EH (cell line): ENCODE measurements at places on chromosomes 2 and 18.

GRCh38 chr2:138147796-138148195 lies 183.5 kb downstream of the HNMT start:
- no peak for DNase-seq

GRCh38 chr2:229132236-229132635 lies 138.9 kb downstream of the PID1 start:
- no peak for DNase-seq

- DNase-seq: no peak
Observed at GRCh38 chr18:35739778-35740177, 158.2 kb downstream of the GALNT1 start.

GRCh38 chr2:231706731-231707624 lies 1.3 kb upstream of the PTMA start:
- DNase-seq: peak; percentile 98

GRCh38 chr2:103656558-103656957 lies 894.7 kb downstream of the TMEM182 start:
- no peak for DNase-seq

GRCh38 chr2:214130114-214130513 lies 280.7 kb upstream of the VWC2L start:
- no peak for DNase-seq

DNA sequence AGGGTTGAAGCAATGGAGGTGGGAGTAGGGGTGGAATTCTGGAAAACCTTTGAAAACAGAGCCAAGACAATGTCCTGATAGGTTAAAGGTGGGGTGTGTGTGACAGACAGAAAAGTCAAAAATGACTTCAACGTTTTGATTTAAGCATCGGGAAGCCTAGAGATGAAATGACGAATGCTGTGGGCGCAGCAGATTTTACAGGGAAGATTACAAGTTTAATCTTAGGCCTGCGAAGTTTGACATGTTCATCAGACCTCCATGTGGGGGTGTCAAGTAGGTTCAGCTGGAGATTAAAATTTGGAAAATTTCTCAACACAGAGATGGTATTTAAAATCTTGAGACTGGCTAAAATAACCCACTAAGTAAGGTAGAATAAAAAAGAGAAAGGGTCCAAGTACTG lies 453.3 kb downstream of the TXNL1 start:
- no peak for DNase-seq

- DNase-seq: no peak
Observed at GRCh38 chr2:126368758-126369157, 287.2 kb upstream of the GYPC start.

DNA sequence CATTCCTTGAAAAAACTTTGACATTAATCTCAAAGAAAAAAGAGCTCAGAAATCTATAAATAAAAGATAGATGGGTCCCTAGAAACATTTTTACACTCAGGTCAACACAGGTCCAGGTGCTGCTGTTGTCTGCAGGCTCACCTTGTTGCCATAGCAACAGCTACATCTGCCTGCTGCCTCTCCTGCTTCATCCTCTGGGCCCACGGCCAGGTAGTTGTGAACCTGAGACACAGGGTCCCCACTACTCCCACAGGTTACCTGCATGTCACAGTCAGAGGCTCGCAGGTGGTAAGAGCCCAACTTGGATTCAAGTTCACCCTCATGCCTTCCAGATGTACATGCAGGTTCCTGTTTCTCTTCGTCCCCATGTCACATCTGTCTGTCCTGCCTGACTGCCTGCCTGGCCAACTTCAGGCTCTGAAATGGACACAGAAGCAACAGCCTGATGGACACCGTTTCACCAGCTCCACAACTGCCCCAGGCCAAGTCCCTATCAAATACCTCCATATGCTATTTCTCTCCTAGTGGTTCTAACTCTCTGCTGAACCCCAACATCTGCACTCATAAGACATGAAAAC lies 88.3 kb upstream of the SALL3 start:
- DNase-seq: no peak

DNA sequence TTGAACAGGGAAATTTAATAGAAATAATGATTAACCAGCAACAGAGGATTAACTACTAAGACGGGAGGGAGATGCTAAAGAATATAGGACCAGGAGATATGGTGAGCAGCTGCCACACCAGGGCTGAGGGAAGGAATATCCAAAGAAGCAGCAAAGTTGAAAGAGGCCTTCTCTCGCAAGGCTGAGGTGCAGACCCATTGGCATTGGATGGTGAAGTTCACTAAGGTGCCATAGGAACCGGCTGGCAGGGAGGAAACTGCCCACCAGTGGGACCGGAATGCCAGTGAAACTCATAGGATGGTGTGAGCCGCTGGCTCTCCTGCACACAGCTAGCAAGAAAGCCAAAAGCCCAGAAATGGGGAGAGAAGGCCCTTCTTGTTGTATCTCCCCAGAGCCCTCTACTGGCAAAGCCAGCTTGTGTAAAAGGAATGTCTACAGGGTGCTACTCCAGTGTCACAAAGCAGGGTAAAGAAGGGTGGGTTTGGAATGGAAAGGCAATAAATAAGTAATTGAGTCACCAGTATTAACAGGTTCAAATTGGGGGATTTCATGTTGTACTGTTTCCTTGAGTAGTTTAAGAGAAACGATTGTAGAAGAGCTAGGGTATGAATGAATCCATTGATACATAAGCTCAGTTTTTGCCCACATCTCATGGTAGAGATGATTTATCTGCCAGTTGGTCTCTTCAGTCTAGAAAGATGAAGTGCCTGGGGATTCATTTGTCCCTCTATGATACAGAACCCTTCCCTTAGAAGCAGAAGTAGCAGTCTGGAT lies 36.0 kb downstream of the FARP2 start:
- peak; percentile 75 for DNase-seq

- DNase-seq: no peak
Observed at GRCh38 chr18:64032312-64032711, 62.4 kb downstream of the SERPINB8 start.

DNA sequence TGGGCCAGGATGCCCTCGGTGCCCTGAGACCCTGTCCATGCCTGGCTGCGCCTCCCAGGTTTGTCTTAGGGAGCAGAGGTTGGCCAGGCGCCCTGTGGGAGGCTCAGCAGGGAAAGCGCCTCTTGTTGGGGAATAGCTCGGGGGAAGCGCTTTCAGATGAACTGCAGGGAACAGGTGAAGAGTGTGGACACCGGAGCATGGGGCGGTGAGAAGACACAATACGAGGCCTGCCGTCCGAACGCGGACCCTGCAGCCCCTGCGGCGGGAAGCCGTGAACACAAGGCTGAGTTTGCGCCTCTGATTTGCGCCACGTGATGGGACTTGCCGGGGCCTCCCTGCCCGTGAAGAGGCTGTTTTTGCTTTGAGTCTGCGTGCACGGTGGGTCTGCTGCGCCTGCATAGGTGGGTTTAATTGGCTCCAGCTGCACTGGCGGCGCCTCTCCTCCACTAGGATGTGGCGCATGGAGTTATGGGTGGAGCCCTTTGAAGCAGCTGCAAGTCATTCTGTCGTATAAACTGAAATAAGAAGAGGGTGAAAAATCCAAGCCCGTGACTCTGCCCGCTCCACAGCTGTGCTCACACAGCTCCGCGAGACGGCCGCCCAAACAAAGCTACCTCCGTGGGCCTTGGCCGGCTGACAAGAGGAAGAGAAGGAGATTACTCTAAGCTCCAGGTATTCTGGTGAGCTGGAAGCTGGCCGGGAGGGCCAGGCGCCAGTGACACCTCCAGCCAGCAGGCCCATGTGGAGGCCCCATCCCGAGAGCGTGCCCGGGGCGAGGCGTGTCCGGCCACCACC lies 103.5 kb upstream of the CTDP1 start:
- peak; percentile 49 for DNase-seq

GRCh38 chr2:172374318-172375240 lies 52.8 kb upstream of the ITGA6 start:
- DNase-seq: no peak

DNA sequence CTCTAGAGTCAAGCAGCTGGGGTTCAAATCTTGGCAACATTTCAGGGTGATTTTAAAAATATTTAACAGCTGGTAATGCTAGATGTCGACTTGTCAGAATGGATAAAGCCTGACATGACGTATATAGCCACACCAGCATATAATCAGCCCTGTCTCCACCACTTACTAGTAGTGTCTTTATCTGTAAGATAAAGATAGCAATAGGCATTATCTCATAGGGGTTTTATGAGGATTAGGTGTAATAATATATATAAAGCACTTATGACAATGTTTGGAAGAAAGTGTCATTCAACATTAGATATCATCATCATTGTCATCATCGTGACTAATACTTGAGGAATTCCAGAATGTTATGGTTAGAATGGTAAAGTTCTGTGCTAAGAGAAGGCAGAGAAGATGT lies 369.0 kb upstream of the CWC22 start:
- peak; percentile 19 for DNase-seq

DNA sequence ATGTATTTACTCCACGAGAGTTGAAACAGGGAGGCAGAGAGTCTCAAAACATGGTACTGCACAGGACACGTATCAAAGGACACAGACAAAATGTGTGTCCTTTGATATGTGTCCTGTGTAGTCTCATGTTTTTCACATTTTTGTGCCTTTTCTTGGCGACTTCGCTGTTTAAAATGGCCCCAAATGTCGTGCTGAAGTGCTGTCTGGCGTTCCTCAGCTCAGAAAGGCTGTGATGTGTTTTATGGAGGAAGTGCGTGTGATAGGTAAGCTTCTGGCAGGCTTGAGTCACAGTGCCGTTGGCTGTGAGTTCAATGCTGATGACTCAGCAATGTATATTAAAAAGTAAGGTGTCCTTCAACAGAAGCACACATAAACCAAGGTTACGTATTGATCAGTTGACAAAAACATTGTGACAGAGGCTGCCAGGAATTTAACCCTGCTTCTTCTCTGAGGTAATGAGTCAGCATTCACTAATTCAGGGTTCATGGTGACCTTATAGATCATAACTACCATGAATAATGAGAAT lies 78.2 kb downstream of the DYSF start:
- DNase-seq: peak; percentile 46

DNA sequence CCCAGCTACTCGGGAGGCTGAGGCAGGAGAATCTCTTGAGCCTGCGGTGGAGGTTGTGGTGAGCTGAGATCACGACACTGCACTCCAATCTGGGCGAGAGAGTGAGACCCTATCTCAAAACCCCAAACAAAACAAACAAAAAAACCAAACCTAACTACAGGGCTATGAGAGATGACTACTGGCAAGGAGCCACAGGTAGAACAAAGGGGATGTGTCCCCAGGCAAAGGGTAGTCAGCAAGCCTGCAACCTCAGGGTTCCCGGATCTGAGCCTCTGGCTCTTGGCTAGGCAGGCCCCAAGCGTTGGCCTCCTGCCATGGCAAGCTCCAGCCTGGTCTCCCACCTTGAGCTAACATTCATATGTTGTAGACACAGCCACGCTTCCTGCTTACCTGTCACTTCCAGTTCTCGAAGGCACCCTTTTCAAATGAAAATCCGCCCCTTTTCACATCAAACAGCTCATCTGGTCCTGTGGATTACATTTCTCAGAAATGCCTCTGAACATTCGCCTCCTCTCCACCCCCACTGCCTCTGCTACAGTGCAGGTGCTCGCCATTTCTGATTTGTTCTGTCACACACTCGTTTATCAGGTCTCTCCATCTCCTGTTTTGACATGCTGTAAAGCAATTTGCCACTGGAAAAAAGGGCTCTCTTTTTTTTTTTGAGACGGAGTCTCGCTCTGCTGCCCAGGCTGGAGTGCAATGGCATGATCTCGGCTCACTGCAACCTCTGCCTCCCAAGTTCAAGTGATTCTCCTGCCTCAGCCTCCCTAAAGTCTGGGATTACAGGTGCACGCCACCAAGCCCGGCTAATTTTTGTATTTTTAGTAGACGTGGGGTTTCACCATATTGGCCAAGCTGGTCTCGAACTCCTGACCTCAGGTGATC lies 13.1 kb upstream of the ACTR3 start:
- no peak for DNase-seq

DNA sequence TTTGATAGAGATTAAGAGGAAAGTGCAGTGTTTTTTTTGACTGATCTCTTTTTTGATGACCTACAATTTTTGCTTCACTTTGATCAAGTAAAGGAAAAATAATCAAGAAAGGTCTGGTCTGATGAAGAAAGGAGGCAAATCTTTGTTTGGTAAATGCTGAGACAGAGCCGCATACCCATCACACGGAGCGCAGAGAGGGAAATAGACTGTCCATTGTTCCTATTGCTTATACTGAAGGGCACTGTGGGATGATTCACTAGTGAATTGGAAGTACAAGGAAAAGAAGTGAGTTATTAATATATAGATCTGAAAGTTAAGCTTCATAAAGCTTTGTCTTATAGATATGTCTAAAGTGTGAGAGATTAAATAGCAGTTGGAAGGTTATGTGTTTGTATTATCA lies 455.1 kb downstream of the PLCL1 start:
- no peak for DNase-seq

GRCh38 chr2:62109554-62109953 lies 86.4 kb upstream of the B3GNT2 start:
- DNase-seq: no peak

- DNase-seq: peak; percentile 38
Observed at GRCh38 chr2:173997269-173997668, 32.1 kb upstream of the SP3 start.

- peak; percentile 63 for DNase-seq
Observed at GRCh38 chr2:198660501-198660900, 797.2 kb downstream of the SATB2 start.

DNA sequence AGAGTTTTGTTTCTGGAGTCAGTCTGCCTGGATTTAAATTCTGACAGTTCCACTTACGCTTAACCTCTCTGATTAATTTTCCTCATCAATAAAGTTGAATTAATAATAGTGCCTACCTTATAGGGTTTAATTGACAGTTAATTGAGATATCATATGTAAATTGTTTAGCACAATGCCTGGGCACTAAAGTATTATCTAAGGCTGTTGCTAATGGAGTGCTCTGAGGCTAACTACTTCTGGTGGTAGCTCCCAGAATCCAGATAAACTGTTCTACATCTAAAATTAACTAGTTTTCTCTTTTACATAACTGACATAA lies 185.6 kb upstream of the STON1 start:
- no peak for DNase-seq

DNA sequence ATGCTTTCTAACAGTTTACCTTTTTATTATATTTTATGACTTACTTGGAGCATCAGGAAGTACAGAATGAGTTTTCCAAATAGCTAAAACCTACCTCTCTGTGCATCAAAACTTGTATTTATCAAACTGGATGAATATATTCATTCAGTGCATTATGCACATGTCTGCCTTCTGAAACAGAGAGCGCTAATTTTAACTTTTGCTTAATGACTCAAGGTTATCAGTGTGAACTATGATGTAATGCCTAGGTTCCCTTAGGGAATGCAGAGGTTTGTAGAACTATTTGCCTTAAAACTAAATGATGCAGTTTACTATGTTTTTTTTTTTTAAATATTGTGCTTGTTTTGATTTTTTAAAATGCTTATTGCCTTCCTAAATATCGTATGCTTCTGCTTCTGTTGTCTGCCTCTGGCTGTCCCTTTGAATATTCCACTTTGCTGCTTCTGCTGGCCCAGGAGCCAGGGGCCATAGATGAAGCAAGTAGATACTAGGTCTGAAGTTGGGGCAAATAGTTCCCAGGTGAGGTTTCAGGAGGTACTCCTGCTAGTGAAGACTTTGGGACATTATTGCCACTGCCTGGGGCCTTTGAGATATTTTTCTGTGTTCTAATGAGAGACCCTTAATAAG lies 16.5 kb downstream of the TMEM178A start:
- no peak for DNase-seq

GRCh38 chr2:67516899-67517530 lies 119.9 kb downstream of the ETAA1 start:
- peak; percentile 97 for DNase-seq
